T-helper 1 cell (primary cell): ENCODE measurements at places on chromosomes 6 and 20.

DNA sequence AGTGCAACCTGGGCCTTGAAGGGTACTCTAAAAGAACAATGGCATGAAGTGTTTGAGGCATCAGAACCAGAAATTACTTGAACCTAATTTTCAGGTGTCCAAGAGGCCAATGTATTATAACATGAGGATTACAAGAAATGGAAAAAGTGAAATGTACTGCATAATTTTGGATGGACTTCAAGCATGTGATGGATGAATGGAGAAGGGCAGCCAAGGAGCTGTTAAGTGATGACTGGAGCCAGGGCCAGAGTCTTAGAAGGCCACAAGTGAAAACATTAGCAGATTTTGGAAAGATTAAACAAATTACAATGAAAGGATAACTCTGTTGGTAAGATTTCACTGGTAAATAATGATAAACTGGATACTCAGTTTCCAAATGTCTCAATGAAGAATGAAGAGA, 738.2 kb downstream of the CD109 start:
- DNase-seq = no peak

- DNase-seq = no peak
Measured at GRCh38 chr6:134707342-134708031, 242.4 kb downstream of the ALDH8A1 start.

GRCh38 chr6:74208239-74208638, 512.2 kb downstream of the CD109 start:
- DNase-seq = no peak

DNA sequence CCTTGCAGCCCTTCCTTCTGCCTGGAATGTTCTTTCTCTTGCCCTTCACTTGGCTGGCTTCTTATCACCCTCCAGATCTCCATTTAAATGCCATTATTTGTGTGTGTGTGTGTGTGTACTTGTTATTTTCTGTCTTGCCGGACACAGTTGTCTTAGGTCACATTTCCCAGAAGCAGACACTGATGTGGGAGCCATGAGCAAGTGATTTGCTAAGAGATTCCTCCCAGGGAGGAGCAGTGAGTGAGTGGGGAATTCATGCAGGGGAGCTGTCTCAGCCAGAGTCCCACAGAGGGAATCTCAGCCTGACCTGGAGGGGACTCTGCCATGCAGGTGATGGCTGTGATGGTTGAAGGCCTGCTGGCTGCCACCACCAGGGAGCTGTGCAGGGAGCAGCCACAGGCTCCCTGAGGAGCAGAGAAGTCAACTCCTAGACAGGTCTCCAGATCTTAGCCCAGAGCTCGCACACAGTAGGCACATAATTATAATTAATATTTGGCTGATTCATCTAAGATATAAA, 96.5 kb downstream of the SYNDIG1 start:
- no peak for DNase-seq

DNA sequence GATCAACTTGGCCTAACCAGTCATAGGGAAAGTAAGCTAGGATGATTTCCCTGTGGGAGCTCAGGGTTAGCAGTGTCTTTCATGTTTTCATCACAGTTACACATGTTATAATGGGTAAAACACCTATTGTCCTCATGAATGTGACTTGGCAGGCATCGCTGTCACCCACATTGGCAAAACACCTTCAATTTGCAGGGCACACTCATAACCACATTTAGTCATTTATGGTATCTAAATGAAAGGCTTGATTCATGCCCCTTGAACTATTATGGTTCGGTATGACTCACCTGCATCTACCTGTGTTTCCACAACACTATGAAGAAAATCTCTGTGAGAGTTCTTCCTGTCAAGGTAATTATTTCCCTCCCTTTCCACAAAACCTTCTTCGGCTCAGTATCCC, 49.2 kb downstream of the FRK start:
- no peak for DNase-seq

DNA sequence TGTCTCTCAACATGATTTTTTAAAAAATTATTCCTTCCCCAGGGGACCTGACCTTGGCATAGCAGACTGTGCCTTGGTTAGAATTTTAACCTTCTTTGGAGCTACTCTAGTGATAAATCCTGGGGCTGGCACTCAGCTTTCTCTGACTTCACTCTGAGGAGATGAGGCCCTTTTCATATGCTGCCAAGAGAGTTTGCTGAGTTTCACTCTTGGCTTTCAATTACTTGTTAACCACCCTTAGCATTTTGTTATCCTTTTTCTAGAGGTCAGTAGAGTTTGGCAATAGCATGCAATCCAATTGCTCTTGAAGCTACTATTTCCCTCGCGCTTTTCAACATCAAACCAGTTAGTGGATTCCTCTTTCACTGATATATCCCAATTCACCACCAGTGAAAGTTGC, 920.3 kb downstream of the EYS start:
- no peak for DNase-seq

GRCh38 chr6:36678488-36679042, at the start of gene CDKN1A:
Gene CDKN1A (plus strand): TSS chr6:36678714. CDS start chr6:36684102, 5,388 bp downstream.
- peak; percentile 86 for DNase-seq

- no peak for DNase-seq
Measured at GRCh38 chr6:159805440-159806020, 5.5 kb downstream of the PNLDC1 start.

- no peak for DNase-seq
Measured at GRCh38 chr20:21019814-21020658, 86.1 kb downstream of the LINC00237 start.

DNA sequence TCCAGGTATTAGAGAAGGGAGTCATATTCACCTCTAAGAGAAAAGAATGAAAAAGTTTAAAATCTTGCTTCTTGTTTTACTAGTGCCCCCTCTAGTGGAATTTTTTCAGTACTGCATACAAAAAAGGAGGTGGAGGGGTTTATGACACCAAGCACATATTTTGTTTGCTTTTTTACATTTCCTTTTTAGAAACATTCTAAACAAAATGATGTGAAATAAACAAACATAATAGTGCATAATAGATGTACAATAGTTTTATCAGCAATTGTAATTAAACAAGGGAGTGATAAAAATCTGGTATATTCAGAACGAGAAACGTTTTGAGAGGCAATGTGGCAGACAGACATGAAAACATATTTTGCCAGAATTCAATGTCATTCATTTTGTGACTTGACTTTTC, 111.0 kb upstream of the TFAP2D start:
- DNase-seq = peak; percentile 1

- DNase-seq = no peak
Measured at GRCh38 chr20:6053776-6054688, at the start of gene LRRN4. Gene LRRN4 (minus strand): TSS chr20:6054060. CDS start chr20:6052799, 1,261 bp downstream.

GRCh38 chr6:43129434-43130194, 41.5 kb upstream of the SRF start:
- DNase-seq = no peak

- DNase-seq = no peak
Measured at GRCh38 chr6:73145690-73146089, 79.6 kb downstream of the KHDC1L start.

DNA sequence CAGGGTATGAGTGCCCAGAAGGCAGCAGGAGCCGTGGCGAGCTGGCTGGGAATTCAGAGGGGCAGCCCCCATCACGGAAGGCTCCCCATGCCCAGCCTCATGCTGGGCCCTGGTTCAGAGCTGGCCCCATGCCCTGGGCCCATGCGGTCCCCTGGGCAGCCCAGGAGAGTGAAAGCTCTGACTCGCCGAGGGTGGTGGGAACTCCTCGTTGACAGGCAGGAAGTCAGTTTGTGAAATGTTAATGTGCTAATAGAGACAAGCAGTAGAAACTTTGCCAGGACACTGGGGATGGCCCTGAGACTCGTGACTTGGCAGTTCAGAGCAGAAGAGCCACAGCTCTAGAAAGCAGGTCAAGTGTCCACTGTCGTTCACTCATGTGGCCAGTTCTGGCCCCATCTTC, 353.0 kb downstream of the TAF4 start:
- no peak for DNase-seq

GRCh38 chr6:136544326-136544725, 5.9 kb downstream of the MAP7 start:
- no peak for DNase-seq

DNA sequence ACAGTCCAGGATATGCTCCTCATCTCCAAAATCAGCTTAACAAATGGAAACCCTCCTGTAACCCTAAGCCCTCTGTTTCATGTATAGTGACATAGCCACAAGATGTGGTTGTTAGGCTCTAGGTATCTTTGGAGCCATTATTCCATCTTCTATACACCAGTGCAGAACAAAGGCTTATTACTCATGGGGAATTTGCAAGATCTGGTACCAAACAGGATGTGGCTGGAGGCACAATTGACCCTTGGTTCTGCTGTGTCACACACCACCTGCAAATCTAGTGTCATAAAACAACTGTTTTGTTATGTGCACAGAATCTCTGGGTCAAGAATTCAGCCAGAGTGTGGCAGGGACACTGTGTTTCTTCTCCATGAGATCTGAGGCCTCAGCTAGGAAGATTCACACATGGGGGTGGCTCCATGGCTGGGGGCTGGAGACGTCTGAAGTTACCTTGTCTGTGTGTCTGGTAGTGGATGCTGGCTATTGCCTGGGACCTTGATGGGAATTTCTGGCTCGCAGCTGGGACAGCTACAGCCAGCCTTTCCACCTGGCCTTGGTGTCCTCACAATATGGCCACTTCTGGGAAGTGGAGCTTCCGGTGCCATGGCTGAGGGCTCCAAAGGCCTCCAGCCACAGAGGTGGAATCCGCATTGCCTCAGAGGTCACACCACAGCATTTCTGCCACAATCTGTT, 369.9 kb downstream of the CDH26 start:
- no peak for DNase-seq

DNA sequence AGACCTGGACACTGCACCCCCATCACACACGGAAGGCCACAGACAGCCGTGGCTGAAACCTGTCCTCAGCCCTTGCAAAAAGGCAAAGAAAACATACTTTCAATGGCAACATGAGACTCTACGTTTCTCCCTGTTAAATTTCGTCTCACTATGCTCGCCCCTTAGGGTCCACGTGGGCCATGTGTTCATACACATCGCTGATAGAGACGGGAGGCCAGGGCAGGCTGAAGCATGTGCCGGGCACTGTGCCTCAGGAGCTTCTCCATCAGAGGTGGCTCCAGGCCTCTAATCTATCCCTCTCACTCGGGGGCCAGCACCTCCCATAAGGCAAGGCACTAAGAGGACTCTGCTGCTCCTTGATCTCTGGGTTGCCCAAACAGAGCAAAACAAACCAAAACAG, 17.5 kb downstream of the PXDC1 start:
- DNase-seq = no peak

DNA sequence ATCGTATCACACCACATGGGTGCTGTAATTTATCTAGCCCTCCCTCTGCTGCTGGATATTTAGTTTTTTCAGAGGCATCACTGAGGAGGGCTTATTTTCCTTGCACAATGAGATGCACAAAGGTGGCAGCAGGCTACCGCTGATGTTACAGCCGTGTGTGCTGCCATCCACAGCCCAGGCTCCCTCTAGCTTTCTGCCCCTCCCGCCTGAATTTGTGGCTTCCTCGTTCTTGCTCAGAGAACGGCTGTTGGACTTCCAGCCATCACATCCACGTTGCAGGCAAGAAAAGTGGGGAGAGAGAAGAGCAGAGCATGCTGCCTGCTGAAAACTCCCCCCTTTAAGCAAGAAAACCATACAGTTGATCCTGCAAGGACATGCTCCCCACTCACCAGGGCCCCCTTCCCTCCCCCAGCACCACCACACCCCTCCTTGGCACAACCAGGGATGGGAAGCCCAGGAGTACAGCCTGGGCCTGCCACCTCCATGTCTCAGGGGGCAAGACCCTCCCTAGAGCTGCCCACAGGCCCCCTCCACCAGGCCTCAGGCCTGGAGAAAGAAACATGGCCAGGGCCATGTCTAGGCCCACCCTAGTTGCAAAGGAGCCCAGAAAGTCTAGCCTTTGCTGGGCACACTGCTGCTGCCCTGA, 102.6 kb downstream of the MRPL14 start:
- DNase-seq = no peak

- no peak for DNase-seq
Measured at GRCh38 chr6:97462938-97463598, 180.1 kb upstream of the MMS22L start.

GRCh38 chr6:37099442-37099841, 70.5 kb upstream of the PIM1 start:
- no peak for DNase-seq

DNA sequence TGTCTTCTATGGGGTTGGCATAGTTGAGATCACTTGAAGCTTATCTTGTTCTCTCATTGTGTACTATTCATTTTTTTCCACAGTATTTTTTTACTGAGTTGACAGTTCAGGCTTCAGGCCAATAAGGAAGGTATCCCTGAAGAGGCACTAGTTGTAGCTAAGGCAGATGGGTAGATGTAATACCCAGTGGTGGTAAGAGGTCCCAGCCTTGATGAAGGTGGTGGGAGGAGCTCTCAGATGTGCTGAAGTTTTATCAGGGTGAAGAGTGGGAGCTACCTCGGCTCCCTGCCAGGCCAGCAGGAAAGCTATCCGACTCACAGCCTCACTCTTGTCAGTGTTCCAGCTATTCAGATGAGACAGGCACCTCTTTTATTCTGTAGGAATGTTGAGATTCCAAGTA, 87.7 kb upstream of the UFL1 start:
- no peak for DNase-seq

- no peak for DNase-seq
Measured at GRCh38 chr6:134272374-134272773, 45.5 kb downstream of the SGK1 start.

DNA sequence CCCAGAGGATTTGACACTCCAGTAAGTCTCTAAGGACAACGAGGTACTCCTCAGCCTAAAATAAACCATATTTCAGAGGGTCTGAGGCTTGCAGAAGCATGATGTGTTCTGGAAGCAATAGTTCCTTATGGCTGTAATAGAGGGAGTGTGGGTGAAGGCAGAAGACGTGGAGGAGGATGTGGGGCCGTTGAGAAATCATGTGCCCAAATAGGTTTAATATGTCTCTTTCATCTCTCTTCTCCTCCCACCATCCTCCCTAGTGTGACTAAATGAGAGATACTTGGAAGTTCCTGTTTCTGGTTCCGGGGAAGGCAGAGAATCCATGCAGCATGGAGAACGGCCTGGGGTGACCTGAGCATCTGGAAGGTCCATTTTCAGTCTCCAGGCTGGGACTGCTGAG, 174.0 kb upstream of the RSPO3 start:
- no peak for DNase-seq

DNA sequence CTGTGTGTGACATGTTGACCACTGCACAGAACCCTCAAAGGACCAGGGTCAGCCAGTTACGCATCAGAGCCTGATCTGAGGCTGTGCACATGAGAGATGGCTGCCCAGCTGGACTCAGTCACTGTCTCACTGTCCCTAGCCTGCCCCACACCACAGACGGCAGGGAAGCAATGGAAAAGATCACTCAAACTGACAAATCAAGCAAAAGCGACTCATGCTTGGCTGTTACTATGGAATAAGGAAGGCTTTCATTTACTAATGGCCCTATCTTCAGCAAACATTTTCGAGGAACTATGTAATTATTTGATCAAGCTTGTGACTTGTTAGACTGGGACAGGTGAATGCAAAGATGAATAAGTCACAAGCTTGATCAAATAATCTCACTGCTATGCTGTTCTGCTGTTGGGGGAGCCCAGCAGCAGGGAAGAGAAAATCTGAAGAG, 137.0 kb downstream of the SLC23A2 start:
- no peak for DNase-seq

DNA sequence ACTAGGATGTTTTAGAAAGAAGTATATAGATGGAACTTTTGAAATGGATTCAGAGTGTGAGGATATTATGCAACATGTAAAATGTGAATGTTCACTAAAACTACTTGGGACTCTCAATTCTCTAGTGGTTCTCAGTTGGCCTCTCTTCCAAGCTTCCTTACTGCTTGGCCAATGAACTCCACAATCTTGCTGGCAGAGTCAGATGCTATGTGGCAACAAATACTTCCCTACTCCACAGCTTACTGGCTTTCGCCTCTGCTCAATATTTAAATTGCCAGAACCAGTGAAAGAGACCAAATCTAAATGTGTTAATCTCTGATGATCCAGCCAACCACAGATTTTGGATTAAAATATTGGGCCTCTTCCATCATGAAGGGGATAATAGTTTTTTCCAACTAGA, 138.4 kb downstream of the HTR1B start:
- no peak for DNase-seq
